ENCODE measurements at places on chromosomes 2 and 18.
A peak's percentile ranks its signal among the peaks of the same experiment; 100 is the strongest.

- no peak for DNase-seq
Observed at GRCh38 chr2:218075975-218076811, 7.1 kb downstream of the RUFY4 start.

DNA sequence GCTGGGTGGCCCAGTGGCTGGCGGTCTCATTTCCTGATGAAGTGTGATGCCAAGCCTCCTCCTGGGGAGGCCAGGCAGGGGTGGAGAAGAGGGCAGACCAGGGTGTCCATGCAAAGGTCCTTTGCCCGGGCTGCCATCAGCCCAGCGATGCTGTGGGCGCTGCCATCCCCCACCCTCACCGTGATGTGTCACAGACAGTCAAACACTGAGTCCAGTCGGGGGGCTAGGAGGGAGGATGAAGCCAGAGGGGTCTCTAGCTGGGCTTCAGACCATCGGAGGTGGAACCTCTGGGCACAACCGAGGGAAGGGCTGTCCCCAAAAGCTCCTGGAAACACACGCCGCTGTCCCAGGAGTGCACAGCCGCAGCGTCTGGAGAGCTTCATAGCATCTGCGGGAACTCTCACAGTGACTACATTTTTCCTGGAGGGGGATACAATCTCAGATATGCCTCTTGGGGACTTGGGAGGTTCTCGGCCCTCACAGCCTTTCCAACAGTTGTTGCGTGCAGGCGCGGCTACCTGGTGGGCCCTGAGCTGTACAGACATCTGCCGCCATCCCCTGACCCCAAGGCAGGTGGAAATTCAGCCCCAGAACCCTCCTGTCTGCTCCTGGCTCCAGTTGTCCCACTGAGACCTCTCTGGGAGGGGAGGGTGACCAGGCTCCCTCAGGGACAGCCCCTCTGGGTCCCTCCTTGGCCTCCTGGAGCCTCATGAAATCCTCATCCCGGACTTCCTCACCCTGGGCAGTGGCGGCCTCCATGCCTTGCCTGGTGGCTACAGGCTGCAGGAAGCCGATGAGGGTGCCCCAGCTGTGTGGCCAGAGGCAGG, 26.5 kb upstream of the OTOS start:
- DNase-seq, result no peak

DNA sequence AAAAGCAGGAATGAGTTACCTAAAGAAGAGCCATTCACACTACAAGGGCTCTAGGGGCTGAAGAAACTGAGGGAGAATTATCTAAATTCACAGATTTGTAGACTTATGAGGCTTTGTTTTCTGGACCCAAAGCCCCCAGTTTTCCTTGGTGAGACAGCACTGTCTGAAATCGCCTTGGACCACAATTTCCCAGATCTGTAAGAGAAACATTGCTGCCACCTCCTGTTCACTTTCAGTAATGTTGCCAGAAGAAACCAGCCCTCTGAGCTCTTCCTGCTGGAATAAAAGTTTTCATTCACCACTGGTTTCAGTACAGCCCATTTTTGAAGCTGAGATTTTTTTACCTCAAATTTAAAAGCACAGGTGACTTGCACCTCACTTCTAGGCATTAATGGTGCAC, 169.2 kb downstream of the CDH20 start:
- DNase-seq, result peak; percentile 10

DNA sequence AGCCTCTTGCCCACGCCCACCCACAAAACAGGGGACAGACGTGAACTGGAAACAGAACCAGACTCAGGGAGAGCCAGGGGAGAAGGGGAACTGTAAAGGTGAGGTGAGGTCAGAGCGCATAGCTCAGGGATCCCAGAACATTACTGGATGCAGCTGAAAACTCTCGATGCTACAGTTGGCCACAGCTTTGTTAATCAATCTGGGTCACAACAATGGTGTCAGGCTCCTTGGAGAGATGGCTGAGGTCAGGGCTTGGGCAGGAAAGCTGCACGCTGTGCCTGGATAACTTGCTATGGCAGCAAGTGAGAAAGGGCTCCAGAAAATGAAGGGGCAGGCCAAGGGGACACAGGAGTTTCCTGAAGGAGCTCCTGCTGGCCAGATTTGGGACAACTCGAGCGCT, 263.3 kb downstream of the TFCP2L1 start:
- DNase-seq, result no peak

DNA sequence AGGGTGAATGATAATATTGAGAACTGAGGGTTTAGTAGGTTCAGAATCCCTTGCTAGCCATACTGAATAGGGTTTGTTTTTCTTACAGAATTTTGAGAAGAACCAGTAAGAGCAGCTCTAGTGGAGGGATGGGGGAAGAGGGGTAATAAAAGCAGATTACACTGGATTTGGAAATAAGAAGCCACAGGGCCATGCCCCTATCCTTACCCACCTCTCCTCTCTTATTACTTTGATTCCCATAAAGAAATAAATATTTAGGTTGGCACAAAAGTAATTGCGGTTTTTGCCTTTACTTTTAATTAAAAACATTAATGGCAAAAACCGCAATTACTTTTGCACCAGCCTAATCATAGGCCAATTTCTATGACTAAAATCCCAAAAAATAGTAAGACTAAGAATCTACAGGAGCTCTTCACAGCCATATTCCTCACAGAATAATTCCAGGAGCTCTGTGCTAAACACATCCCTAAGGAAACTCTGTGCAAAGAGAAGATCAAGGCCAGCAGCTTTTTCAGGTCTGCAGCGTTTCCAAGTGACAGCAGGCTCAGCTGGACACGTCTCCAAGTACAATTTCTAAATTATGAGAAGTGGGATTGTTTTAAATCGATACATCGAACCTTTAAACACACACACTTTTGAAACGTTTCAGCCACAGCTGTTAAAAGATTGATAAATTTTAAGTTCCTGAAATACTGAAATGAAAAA, 58.4 kb upstream of the RTN4 start:
- no peak for DNase-seq

DNA sequence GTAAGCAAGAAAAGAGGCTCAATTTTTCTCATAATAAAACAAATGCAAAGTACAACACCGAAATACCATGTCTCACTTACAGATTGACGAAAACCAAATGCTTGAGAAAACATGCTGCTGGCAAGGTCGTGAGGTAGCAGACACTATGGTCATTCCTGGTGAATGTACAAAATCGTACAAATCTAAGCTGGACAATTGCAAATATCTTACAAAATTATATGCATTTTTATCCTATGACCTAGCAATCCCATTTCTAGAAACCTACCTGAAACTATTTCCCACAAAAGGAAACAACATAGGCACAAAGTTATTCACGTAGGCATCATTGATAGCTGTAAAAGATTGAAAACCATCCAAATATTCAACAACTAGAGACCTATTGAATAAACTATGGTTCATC, 54.0 kb downstream of the SCG2 start:
- DNase-seq, result no peak

GRCh38 chr18:77145364-77145901, 12.8 kb upstream of the MBP start:
- DNase-seq, result no peak

GRCh38 chr2:241120440-241120839, 18.4 kb upstream of the MTERF4 start:
- DNase-seq, result no peak

- no peak for DNase-seq
Observed at GRCh38 chr18:73593207-73593606, 554.4 kb downstream of the FBXO15 start.

GRCh38 chr2:47254464-47254863, 99.4 kb upstream of the STPG4 start:
- no peak for DNase-seq

DNA sequence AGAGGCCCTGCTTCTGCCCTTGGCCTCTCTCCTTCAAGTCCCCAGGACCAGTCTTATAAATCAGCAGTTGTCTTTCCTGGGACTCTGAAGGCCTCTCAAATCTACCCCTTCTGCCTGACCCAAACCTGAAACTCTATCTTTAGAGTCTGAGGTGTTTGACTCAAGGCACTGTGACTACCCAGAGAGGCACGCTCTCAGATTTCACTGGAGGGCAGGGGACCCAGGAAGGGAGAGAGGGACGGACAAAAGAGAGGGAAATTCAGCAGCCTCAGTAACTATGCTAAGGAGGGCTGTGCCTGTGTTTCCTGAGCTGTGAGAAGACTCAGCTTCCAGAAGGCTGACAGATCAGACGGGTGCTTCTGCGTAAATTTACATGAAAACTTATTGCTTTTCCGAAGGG, 217.8 kb downstream of the HAUS1 start:
- DNase-seq, result no peak

DNA sequence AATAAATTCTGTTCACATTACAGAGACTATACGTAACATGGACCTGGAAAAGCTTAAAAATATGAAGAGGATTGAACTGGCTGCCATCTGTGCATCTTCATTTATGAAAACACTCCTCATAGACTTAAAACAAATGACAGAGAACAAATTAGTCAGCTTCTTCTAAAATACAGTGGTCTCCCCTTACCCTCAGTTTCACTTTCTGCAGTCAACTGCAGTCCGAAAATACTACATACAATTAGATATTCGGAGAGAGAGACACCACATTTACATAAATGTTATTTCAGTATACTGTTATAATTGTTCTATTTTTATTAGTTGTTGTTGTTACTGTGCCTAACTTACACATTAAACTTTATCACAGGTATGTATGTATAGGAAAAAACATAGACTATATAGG, 6.5 kb downstream of the RNF103 start:
- no peak for DNase-seq

GRCh38 chr2:203572316-203572715, 37.2 kb upstream of the RAPH1 start:
- DNase-seq, result no peak

GRCh38 chr2:28855193-28855592, 14.9 kb downstream of the TRMT61B start:
- no peak for DNase-seq

DNA sequence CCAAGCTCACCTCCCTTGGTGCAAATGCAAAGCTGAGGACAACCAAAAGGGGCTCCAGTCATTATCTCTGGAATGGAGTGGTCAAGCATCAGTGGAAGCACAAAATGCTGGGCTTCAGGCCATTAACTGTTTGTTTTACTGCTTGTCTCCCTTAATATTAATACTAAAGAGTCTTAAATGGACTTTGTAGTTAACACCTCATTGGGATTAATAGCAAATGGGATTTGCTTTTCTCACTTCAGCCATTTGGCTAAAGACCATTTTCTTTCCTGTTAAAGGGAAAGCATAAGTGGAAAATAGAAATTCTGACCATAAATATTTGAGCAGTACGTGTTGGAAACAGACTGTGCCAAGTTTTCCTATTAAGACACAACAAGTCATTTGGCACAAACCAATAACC, 154.4 kb downstream of the DNER start:
- no peak for DNase-seq

DNA sequence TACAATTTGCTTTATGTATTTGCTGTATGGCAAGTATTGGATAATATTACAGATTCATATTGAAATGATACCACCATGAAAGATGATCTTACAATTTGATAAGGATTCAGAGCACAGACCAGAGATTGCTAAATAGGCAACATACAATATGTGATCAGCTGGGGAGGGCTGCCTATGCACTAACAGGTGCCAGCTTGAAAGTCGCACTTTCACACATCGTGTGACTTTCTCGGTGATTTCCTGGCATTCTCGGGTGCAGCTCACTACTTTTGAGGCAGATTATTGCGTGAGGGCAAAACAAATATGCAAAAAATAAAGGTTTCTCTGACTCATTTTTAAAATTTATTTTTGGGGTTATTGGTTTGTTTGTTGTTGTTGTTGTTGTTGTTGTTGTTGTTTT, 36.0 kb downstream of the RBMS1 start:
- no peak for DNase-seq

DNA sequence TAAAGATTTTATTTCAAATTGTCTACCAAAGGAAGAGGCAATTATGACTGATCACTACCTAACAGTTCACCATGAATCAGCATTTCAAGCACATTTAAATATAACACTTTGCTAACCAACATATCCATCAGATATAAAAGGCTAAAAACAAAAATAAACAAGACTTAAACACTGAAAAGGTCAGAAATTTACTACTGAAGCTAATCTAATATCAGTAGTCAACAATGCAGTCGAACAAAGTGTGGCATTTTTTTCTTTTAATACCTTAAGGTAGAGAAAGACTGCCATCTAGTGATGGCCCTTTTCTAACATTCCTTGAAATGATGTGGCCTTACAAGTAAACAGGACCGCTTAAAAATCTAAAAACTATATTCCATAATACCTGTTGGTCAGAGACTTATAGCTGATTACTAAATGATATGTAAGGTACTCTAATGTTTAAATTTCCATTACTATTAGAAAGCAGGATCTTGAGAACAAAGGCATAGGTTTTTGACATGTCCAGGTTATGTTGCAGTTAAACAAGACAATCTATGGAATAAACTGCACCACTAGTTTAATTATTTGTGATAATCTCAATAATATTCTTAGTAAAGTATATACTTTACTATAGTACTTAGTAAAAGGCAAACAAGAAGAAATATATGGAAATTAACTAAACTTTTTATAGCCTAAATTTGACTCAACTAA, 80.0 kb downstream of the EXOC6B start:
- no peak for DNase-seq

DNA sequence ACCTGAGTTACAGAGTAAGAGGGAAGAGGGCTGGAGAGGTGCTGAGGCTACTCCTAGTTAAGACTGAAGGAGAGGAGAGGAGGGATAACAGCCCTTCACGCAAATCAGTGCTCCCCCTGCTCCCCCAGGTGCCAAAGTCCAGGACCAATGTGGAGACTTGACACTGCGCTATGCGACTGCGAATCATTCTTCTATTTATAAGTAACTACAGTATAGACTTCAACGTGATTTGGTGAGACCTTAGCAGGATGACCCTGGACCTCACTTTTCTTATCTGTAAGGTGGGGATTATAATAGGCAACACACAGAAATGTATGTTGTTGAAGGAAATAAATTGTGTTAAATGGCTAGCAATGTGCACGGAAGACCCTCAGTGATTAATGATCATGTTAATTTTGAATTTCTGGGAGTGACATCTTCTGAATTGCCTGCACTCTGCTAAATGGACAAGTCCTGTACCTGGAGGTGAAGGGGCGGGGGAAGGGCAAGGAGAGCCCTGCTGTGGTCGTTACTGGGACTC, 11.0 kb downstream of the EN1 start:
- no peak for DNase-seq

GRCh38 chr2:72062336-72062735, 85.3 kb downstream of the CYP26B1 start:
- DNase-seq, result no peak

DNA sequence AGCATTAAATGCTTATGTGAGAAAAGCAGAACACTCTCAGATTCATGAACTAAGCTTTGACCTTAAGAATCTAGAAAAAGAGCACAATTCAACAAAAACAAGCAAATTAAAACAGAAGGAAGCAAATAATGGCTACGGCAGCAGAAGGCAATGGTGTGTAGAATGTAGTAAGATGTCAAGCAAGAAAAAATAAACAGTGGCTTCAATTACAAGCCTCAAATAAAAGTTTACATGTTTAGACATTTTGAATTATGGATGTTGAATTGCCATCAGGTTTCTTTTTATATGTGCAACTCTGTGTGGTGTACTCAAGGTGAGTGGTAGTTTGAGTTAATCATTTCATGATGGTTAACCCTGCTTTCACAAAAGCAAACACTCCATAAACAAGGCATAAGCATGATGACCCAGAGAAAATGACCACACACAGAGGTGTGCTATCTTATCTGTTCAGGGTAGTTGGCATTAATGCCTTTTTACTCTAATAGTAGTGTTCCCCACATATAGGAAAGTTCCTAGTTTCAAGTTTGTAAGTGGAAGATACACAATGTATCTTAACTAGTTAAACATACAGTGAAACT, 207.1 kb downstream of the FIGN start:
- no peak for DNase-seq
